HT-29 (cell line): ENCODE measurements at places on chromosomes 6 and 20. TPM values are rescaled to one million over a fixed set of nuclear protein-coding genes. Genes with fewer than 3 reads are reported as not detected.

Gene RAB44
- not detected in 2 replicates for total RNA-seq

GRCh38 chr6:48048451-48049146 is 62.4 kb downstream of the PTCHD4 start:
- DNase-seq = no peak

DNA sequence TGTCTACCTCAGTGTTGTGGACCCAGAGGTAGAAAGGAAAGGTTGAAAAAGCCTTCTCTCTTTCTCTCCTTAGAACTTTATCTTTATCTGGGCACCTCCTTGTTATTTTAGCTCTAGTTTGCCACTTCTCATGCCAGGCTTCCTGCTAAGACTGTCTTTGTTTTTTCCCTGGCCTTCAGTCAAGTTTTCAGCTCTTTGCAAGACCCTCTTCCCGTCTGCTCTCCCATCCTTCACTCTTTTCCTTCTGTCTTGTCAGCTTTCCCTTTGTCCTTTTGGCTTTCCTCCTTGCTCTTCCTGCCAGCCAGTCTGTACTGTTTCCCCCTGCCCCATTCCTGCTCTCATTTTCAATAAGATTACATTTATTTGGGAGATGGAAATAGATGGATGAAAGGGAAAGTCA is 86.8 kb upstream of the CCN6 start:
- DNase-seq = no peak

DNA sequence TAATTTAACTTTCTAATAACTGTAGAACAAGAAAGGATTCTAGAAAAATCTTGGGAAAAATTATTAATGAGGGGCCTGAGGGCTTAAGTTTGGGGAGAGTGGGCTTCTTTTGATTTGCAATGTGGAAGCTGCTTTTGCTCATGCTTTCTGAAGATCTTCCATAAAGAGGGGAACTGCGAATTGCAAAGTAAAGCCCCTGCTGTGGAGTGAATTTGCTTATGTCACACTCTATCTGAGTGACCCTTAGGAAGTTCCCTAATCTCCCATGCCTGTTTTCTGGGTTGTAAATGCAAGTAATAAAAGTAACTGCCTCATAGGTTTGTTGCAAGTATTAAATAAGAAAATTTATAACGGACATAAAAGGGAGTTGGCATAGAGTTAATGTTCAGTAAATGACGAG is 301.2 kb downstream of the PLCB1 start:
- no peak for DNase-seq

DNA sequence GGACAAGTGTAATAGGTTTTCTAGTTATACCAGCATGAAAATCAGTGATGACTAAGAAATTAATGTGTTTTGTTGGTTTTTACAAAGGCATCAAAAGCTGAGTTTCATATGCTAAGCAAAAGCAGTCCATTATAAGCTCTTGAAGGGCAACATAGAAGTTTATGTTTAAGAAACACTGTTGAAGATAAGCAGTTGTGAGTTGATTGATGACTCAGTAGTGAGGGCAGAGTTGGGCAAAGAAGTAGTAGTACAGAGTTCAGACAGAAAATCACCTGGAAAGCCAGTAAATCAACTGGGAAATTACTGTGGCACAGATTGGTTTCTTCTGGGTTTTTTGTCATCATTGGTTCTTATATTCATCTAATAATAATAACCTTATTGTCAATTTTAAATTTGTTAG is 78.0 kb upstream of the SMIM8 start:
- DNase-seq = no peak

GRCh38 chr20:32480371-32481241 is 104.5 kb downstream of the NOL4L start:
- no peak for DNase-seq

Gene FOXA2
- 9.1 and 9.4 TPM in 2 replicates for total RNA-seq

Gene OPRL1
- total RNA-seq = 1.2 and 1.5 TPM in 2 replicates

DNA sequence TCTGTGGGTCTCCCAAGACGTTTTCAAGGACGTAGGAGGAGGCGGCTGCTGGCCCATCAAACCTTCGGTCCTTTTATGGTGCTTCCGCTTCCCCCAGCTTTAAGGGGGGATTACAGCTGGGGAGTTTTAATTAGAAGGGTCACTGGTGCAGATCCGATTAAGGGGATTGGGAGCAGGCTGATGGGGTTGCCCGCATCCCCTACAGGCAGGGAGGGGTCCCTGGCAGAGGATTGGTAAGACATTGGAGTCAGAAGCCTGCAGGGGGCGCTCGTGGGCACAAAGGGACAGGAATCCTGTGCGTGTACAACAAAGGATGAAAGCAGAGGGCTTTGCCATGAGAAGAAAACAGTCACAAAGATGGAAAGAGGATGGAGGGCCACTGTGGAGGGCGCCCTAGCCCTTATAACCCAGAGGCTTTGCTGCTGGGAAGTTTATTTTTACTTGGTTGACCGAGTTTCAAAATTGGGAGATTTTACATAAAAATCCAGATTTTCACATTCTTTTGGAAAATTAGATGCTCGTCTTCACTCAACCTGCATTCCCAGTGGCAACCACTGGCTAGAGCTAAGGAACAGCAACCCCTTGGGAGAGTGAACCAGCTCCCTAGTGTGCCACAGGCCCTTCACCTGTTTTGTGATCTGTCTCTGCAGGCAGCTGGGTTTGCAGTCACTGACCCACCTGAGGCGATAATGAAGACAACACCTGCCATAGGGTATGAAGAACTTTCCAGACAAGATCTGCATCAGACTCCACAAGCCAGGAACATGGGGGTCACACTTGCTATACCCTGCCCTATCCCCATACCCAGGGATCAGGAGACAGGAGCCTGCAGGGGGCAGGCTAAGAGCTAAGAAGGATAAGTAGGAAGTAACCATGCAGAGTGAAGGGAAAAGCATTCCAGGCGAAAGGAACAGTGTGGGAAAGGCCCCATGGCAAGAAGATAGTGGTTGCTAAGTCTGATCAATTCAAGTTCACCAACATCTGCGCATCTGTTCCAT is 97.7 kb downstream of the KCNB1 start:
- DNase-seq = peak; percentile 84

DNA sequence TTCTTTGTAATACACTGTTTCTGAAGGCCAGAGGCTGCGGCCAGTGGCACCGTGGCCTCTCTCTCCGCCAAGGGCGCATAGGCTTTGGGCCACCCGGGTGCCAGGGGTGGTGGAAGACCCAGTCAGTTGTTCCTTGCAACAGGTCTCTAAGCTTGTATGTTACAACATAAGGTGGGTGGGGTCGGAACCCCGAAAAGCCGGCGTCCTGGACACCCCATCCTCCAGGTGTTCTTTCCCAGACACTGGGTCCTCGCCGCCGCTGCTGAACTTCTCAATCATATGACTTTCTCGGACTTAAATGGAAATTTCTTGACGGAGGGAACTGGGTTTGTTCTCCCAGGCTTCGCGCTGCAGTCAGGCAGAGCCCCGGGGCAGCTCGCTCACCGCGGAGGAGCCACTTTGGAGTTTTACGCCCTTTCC is 983 bp upstream of the KCNQ5 start:
- no peak for DNase-seq

Gene FAM184A
- not detected in 2 replicates for total RNA-seq

Gene LY6G6D
- not detected in 2 replicates for total RNA-seq

GRCh38 chr6:90227673-90228072 is 69.0 kb downstream of the BACH2 start:
- DNase-seq = no peak

Gene IP6K3
- not detected in 2 replicates for total RNA-seq

Gene SLC32A1
- not detected in 2 replicates for total RNA-seq

GRCh38 chr20:23508449-23509229 is 17.7 kb downstream of the CST8 start:
- DNase-seq = no peak

DNA sequence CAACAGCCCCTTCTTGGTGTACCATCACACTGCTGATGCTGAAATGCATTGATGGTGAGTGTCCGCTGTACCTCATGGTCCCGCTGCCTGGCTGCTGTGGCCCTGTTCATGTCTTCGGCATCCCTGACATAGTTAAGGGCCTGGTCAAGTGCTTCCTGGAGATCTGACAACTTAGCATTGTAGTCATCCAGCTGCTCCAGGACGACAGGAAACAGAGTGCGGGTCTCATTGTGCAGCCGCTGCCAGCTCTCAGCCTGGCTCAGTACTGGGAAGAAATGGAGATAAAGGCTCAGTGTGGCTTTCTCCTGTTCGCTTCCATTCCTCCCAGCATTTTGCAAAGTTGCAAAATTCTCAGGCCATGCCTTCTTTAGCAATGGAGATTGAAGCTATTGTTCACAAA is 81.8 kb downstream of the LAMA4 start:
- DNase-seq = no peak

DNA sequence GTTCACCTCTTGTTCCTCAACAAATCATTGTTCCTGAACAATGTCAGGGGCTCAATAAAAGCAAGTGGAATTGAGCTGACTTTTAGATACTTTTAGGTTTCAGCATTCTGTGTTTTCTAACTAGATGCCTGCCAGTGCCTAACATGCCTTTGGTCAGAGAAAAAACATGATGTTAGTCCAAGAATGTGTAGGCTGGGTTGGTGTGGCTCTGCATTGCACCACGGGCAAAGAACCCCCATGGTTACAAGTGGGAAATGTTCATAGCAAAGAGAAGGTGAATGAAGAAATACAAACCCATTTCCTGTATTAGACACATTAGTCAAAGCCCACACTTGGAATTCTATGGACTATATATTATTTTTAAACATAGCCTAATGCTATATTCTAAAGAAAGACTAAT is 193.3 kb downstream of the TMEM200A start:
- DNase-seq = no peak

DNA sequence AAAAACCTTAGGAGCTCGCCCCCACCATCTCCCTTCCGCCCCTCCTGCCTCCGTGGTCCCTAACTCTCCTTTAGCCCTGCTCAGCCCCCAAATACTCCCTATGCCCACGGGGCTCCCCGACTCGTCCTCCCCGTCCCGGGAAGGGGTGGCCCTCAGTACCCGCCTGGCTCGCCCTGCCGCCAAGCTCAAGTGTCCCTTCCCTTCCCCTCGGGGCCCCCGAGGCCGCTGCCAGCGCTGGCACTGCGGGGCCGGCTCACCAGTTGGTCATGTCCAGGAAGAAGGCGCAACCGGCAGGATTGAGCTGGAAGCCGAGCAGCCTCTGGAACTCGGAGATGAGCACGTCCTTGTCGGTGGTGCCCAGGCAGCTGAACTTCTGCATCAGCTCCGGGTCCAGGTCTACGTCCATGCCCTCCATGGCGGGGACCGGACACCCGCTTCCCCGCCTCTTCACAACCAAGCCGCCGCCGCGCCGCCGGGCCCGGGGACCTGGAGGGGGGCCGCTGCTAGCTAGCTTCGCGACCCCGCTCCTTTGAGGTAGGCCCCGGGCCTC is 303 bp downstream of the ILRUN start:
- peak; percentile 59 for DNase-seq

Gene MYCT1
- total RNA-seq = not detected in 2 replicates

- DNase-seq = no peak
Measured at GRCh38 chr6:22042706-22043105, 254.1 kb downstream of the PRL start.

DNA sequence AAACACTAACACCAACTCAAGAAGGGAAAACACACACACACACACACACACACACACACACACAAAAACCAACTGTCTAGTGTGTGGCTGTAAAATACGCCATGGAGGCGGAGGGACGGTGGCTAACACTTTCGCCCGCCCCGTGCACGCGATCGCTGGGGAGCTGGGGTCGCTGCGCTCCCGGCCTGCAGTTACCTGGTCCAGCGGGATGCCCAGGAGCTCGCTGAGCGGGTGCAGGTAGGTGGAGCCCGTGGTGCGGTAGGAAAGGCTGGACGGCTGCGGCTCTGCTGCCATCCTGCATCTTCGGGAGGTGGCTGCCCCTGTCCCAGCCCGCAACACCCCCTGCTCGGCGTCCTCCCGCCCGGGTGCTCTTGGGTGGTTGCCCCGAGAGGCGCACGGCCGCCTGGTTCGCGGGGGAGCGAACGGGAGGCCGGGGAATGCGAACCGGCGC is 303 bp downstream of the MBOAT1 start:
- peak; percentile 68 for DNase-seq

Gene UBE2C
- total RNA-seq = 284 and 289 TPM in 2 replicates
